ENCODE measurements at places on chromosomes 16 and 17.

GRCh38 chr17:34308371-34308770 is 10.9 kb upstream of the CCL8 start:
- DNase-seq, result no peak

GRCh38 chr17:48194097-48194550 is 86.6 kb downstream of the SNX11 start:
- DNase-seq, result peak; percentile 84

- DNase-seq, result no peak
Measured at GRCh38 chr17:41060052-41060604, at the start of gene KRTAP2-3. KRTAP2-3 (minus strand) TSS chr17:41060114; CDS start chr17:41060050, 64 bp downstream.

DNA sequence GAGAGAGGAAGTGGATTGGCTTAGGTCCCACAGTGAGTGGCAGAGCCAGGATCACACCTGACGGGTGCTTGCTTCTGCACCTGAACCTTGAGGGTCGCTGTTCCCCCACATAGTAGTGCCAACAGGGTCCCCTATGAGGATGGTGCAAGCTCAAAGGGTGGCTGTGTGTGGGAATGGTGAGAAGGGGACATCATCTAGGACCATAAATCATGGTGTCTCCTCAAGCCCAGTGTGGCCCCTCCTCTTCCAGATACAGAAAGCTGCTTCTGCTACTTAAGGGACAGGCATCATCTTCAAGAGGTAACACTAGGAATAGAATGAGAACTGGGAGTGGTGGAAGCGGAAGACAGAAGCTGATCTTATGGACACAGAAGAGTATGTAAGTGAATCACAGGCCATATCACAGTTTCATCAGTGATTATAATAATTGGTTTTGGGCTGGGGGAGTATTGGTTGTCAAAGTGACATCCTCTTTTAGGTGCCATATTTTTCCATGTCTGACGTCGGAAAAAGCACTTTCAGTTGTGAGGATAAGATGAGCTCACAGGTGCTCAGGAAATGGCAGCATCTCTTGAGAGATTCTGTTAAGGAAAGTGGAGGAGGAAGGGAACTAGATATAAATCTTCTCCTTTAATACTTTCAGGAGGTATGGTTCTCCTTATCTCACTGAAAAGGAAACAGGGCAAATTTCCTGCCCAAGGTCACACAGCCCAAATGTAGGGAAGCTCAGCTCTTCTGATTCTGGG is 83.2 kb upstream of the HNF1B start:
- DNase-seq, result no peak

- DNase-seq, result no peak
Measured at GRCh38 chr16:50114357-50115129, 38.6 kb upstream of the TENT4B start.

DNA sequence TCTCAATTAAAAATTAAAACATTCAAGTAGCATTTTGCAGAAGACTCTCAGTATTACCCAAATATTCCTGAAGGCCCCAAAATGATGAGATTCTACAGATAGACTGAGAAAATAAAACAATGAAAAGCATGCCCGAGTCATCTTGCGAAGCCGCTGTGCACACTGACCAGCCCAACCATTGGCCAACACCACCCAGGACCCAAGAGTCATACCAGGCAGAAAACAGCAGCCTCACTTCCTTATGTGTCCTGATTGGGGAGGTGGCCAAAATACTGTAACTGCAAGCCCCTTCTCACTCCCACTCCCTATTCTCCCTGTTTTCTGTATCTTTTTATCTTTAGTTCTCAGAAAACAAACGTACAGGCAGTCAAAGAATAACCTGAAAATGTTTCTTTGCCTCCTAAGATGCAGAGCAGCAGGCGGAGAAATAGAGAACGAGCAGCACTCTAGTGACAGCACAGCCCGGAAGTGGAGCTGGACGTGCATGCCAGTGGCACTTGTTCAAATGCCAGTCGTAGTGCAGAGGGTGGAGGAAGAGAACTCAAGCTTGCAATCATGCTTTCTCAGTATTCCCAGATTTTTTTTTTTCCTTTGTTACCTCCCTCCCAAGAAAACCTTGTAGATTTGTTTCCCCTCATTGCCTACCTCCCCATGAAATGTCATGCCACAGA is 182.3 kb upstream of the SOX9 start:
- DNase-seq, result no peak

- DNase-seq, result no peak
Measured at GRCh38 chr16:81817296-81817695, 38.2 kb downstream of the PLCG2 start.

- peak; percentile 60 for DNase-seq
Measured at GRCh38 chr16:85446951-85447692, 166.0 kb upstream of the GSE1 start.

- DNase-seq, result no peak
Measured at GRCh38 chr17:50487213-50488096, 8.8 kb downstream of the RSAD1 start.

- no peak for DNase-seq
Measured at GRCh38 chr16:72705801-72706200, 342.1 kb downstream of the ZFHX3 start.

DNA sequence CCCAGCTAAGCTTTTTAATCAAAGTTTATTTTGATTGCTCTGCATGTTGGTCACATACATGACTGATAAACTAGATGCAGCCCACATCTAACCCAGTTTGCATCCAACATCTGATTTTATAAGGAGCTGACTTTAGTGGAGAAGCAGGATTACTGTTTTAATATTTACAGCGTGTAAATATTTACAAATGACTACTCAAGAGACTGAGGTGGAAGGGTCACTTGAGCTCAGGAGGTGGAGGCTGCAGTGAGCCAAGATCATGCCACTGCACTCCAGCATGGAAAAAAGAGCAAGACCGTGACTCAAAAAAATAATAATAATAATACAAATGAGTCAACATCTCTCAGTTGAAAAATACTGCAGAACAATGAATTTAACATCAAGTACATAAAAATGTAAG is 50.8 kb downstream of the PARN start:
- DNase-seq, result no peak
